ENCODE measurements at places on chromosomes 2 and 18.

DNA sequence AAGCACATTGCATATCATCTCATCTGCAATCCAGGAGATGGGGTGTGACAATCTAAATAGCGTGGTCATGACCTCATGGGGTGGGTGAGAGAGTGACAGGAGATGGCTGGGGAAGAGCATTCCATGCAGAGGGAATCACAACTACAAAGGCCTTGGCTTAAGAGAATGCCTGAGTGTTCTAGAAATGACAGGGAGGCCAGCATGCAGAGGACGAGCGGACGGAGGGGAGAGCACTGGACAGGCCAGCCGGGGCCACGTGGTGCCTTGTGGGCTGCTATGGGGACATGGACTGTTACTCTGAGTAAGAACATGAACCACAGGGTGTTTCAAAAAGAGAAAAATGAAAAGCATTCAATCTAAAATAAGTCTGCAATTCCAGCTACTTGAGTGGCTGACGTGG is 117.9 kb upstream of the ODC1 start:
- no peak for DNase-seq

DNA sequence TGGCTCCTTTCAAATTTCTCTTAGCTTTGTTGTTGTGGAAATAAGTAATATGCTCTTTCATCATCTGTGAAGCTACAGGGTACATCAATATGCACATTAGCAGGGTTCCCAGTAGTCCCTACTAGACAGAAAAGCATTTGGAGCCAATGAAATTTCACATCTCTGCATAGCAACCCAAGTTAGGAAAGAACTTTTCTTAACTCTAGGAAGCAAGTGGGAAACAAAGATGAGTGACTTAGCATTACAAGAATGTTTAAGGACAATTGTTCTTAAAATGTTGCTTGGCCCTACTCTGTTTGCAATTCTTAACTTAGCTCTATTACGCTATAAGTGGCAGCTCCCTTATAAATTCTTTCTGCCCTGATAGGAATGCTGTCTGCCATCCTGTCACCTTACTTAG is 39.6 kb downstream of the ZEB2 start:
- no peak for DNase-seq

DNA sequence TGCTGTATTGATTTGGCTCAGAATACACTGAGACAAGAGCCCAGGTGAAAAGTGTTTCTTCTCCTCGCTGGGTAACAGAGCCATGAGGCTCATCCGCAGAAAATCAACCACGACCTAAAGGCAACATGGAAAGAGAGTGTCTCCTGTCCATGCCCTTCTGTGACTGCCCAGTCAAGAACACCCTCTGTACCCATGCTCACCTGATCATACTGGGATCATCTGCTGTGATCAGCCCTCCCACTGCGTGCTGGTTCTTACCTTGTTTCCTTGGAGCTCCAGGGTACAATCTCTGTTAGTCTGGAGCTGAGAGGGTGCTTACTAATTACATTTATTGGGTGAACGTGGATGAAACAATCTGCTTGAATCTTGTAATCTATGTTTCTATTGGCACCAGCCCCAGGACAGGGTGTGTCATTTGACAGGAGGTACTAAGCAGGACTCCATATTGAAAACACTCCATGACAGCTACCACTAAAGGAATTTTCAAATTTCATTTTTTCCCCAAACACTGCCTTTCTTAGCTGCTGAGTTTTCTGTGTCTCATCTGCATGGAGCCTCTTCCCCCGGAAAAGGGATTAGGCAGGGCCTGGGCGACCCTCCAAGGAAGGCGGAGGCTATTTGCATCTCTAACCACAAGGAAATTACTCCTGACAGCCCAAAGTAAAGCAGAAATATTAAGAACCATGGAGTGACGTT is 39.7 kb upstream of the GRP start:
- no peak for DNase-seq

- DNase-seq: no peak
Measured at GRCh38 chr2:47002031-47002430, 86.4 kb upstream of the MCFD2 start.

GRCh38 chr2:167404627-167405284 is 516.5 kb downstream of the XIRP2 start:
- DNase-seq: no peak

DNA sequence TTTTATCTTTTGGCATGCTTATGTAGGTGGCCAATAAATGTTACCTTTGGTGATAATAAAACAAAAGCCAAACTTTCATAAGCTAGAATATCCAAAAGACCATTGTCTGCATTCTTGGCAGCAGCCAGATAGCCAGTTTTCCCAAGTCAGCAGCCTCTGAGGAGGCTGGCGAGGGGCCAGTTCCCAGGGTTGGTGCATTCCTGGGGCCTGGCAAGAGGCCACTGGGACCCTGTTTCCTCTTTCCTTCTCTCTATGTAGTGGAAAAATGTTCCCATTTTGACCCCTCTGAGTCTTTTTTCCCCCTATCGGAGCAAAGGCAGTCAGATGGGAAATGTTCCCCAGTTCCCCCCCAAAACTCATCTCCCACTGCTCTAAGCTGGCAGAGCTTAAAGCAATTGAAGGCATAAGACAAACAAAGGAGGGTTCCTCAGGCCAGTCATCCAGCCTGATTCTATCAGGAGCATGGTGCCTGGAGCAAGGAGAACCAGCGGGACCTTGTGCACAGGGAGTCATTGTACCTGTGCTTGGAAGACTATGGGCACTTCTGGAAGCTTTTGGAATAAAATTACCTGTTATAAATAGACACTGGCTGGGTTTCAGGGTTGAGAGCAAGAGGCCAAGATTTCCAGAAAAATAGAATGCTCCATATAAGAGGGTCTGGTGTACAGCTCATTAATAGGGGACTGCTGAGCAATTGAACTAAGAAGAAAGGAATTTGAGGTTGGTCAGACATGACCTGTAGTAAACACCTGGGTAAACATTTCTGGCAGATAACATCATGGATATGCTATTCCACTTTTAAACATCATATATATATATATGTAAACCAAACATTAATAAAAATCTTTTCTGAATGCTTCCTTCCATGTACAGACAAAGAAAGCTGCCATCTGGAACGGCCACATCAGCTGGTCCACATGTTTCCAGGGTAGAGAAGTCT is 63.4 kb downstream of the NCKAP5 start:
- DNase-seq: no peak

- no peak for DNase-seq
Measured at GRCh38 chr2:56647997-56648396, 464.2 kb downstream of the CCDC85A start.

DNA sequence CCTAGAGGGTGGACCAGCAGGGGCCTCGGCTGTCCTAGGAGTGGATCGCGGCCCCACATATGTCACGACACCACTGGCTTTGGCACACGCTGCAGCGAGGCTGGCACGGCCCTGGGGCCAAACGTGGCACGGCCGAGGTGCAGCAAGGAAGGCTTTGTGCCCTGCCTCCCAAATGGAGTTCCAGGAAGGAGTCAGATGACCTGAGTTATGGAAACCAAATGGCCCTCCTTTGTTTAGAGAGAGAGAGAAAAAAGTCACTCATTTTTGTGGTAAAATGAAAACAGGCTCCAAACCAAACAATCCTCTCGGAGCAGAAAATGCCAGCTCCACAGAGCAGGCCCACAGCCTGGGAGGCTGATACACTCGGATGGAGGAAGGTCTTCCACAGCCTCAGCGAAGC is 105.6 kb downstream of the ANTXR1 start:
- no peak for DNase-seq

GRCh38 chr18:73509460-73509859 is 638.2 kb downstream of the FBXO15 start:
- no peak for DNase-seq

GRCh38 chr18:64981915-64982314 is 768.9 kb upstream of the CDH7 start:
- no peak for DNase-seq

DNA sequence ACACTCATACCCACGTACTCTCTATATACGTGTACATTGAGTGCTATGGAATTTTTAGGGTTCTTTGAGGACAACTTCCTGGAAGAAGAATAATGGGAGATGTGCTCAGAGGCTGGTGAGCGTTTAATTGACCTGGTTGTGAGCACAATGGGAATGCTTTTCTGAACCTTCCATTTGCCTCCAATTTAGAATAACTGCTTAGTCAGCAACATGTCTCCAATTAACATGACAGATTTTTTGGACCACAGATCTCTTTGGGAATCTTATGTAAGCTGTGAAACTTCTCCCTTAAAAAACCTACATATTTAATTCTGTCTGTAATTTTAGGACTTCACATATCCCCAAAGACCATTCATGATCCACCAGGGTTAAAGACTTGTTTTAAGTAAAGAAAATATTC is 166.7 kb upstream of the TNP1 start:
- DNase-seq: no peak

GRCh38 chr2:221551864-221552263 is 20.2 kb downstream of the EPHA4 start:
- DNase-seq: no peak

DNA sequence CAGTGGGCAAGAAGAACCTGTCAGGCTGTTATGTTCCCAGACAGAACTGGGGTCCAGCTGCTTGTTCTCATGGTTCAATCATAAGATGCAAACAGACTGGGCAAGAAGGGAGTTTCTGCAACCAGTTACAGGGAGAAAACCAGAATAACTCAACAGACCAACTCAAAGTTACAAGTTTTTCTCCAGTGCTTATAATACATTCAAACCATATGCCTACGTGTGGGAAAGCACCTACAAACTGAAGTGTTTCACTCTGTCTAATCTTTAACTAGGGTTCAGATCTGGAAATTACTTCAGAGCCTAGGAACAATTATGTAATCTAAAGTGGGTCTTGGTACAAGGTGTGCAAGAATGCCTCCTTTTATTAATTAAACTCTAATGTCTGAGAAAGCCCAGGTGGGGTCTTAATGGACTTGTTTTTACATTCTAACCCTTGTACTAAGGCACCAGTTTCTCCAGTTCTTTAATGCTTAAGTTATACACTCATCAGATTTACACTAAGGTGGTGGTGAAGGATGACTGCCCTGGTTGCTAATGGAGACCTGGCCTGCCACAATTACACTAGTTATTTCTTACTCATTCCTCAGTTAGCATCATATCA is 951.9 kb downstream of the TSN start:
- no peak for DNase-seq

DNA sequence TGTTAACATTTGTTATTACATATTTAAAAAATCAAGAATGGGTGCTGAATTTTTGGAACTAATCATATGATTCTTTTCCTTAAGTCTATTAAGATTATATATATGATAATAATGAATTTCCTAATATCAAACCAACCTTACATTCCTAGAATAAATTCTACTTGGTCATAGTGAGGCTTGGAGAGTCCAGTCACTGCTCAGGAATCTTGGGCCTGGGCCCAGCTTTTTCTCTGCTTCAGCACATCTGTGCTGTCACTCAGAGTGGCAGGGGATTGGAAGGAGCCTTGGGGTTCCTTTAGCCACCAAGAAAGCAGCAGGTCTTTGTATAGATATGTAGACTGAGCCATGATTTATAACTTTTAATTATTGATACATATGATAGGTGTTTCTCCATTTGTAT is 19.9 kb upstream of the ZAP70 start:
- no peak for DNase-seq

DNA sequence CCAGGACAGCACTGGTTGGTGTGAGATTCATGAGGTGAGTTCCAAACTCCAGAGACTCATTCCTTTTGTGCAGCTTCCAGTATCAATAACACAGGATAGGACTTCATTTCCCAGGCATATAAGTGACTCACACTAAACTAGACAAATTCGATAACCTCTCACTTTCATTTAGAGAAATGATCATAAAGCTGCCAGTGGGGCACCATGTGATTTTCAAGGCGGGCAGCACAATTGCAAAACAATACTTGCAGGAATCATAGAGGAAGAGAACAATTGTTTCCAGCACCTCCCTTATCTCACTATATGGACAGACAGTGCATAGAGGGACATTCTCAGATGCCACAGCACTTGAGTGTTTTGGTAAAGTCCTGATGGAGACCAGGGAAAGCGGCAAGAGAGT is 31.3 kb upstream of the DNAH7 start:
- DNase-seq: no peak

GRCh38 chr18:31983976-31984375 is 34.6 kb upstream of the RNF125 start:
- DNase-seq: no peak

DNA sequence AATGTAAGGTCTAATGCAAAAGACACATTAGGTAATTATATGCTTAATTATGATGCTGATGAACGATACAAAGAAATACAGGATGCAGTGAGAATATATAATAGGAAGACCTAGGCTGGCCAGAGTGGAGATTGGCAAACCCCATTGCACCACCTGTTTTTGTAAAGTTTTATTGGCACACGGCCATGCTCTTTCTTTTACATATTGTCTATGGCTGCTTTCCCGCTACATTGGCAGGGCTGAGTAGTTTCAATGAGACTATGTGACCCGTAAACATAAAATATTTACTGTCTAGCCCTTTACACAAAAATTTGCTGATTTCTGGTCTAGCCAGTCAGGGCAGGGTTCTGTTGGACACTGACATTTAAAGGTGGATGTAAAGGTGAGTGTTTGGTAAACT is 5.4 kb downstream of the SEC11C start:
- peak; percentile 56 for DNase-seq

GRCh38 chr2:45256173-45256866 is 247.1 kb upstream of the SIX2 start:
- DNase-seq: no peak

DNA sequence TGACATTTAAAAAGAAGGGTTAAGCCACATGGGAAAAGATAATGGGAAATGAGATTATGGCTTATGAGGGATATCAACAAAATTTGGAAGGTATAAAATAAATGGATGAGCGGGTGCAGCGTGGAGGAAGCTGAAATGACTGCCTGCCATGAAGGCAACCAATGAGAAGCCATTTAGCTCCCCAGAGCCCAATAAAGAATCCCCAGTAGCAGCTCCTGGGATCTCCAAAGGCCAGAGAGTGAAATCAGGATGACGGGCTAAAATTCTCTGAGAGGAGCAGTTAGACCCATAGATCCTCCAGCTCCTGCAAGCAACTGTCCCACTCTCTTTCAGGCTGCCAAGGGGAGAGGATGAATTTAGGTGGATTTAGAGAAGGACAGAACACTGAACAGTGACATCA is 12.9 kb upstream of the MAPRE3 start:
- no peak for DNase-seq

DNA sequence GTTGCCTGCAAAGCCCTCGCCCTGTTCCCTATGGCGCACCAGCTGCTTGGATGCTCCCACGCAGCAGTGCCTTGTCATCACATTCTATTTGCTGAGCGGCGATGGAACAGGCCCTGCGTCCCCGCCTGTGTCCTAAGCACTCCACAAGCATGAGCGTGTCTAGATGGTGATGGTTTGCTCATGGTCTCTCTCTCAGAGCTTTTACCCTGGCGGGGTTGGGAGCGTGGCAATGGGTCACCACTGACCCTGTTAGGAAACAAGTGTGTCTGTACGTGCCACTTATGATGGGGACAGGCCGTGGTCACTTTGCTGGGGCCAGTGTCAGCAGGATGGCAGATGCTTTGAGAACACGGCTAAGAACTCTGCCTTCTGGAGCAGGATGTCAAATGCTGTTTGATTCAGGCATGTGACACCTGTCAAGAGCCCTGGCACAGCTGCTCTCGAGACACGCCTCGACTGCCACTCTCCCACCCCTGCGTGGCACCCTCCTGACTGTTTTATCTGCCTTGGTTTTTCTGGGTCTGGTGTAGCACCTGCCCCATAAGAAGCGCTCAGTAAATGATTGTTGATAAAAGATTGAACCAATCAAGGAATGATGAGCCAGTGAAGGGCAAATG is 44.2 kb downstream of the RRM2 start:
- peak; percentile 21 for DNase-seq

- DNase-seq: no peak
Measured at GRCh38 chr2:177393203-177393755, 706 bp downstream of the AGPS start.

- DNase-seq: no peak
Measured at GRCh38 chr18:41395695-41396094, 559.3 kb upstream of the PIK3C3 start.

Measured in NCI-H774 (cell line).